ENCODE measurements at places on chromosomes 7 and 10.

DNA sequence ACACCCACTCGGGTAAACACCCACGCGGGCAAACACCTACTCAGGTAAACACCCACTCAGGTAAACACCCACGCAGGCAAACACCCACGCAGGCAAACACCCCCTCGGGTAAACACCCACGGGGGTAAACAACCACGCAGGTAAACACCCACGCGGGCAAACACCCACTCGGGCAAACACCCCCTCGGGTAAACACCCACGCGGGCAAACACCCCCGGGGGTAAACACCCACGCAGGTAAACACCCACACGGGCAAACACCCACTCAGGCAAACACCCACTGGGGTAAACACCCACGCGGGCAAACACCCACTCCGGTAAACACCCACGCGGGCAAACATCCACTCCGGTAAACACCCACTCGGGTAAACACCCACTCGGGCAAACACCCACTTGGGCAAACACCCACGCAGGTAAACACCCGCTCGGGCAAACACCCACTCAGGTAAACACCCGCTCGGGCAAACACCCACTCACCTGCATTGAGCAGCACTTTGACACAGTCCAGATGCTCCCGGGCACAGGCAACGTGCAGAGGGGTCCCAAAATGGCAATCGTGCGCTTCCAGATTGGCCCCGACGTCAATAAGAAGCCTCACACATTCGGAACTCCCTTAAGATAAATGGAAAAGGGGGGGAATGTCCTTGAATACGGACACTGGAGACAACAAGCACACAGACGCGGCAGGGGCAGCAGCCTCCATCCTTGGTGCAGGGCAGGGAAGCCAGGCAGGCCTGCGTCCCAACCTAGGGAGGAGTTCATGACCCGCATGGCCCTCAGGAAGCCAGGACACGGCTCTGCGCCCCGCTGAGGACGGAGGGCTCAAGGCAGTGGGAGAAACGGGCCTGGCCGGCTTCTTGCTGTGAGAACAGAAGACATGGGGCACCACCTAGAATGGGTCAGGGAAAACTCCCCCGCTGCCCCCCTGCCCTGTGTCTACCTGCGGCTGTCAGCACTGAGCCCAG lies 17.6 kb downstream of the ASB13 start:
- no peak for DNase-seq

DNA sequence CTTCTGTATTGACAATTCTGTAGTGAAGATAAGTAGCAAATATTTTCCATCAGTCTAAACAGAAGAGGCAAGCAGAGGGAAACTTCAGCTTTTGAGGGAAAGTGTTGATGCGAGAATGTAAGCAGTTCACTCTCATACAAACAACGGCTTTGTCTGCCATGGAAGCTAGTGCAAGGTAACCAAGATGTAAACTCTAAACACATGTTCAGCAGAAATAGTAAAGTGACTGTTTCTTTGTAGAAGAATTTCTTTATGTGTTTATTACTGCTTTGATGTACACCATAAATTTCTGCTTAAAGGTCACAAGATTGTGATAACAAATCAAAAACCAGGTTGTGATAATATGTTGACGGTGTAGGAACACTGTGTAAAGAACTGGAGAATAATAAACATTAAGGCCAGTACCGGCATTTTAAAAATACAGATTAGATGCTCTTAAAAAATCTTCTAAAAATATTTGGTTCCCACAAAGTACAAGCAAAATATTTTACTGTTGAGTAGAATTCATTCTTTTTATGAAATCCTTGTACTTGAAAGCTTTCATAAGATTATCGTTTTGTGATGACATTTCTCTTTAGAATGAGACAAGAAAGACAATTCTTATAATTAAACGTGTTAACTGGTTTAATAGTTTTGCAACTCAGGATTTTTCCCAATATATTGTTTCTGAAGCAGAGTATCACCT lies 34.2 kb downstream of the SEMA3C start:
- DNase-seq: no peak

DNA sequence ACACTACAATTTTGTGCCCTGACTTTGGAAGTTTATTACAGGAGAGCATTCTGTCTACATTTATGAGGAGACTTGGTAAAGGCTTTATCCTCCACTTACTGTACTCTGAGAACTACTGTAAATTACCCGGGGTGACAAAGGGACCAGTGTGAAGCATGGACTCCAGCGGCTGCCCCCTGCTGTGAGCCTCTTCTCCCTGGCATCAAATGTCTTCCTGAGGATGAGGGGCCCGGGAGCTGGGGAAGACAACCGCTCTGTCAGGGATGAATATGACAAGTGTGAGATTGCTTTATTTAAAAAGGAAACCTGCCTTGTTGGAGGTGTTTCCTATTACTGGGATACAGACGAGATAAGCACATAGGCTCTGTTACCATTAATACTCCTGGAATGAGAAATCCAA lies 714.8 kb downstream of the CCSER2 start:
- DNase-seq: no peak

DNA sequence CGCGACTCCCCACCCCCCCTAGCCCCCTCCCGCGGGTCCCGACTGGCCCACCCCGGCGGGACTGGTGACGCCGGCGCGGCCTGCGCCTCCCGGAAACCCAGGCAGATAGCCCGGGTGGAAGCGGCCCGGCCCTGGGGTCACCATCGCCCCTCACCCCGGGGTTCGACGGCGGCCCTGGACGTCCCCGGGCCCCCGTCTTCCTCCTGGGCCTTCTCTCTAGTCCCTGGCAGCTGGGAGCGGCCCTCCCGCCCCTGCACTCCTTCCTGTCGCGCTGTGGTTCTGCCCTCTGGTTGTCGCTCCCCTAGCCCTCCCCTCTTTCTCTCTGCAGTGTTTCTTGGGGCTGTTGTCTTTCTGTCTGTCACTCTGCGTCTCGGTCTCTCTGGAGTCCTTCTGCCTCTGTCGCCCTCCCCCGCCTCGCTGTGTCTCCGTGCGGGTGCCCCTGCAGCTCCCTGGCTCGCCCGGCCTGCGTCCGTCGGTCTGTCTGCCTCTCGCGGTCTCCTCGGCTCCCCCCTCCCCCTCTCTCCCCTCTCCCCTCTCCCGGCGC lies 90.5 kb upstream of the PAX2 start:
- no peak for DNase-seq

- no peak for DNase-seq
Measured at GRCh38 chr10:88792661-88793060, 9.9 kb upstream of the LIPM start.

- no peak for DNase-seq
Measured at GRCh38 chr7:43725251-43725650, 4.1 kb downstream of the COA1 start.

GRCh38 chr7:112938863-112939573 lies 147.6 kb downstream of the GPR85 start:
- peak; percentile 0 for DNase-seq

- no peak for DNase-seq
Measured at GRCh38 chr7:45086331-45087065, 2.3 kb downstream of the NACAD start.

DNA sequence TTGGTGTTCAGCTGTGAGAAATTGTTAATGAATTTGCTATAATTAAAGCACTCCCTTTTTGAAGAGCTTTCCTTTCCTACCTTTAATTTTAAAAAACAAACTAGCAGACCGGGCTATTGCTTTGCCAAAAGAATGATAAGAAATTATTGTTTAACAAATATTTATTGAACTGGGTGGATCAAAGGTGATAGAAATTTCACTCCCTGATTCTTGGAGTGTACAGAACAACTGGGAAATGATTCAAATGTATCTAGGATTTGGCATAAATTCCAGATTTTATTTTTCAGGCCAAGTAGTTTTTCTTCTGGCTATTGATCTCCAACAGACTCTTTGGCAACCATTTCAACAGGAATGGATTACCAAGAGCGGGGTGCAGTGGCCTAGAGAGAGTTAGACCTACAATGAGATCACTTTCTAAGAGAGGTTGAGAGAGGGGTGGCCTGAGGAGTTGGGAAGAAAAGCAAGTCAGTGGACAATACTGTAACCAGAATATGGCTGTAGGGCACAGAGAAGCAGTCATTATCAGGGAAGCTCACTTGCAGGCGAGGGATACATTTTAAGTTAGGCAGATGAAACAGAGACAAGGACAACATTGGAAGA lies 71.9 kb downstream of the PLXDC2 start:
- DNase-seq: no peak
